ENCODE measurements at places on chromosomes 6 and 20. TPM values are rescaled to one million over a fixed set of nuclear protein-coding genes. Genes with fewer than 3 reads are reported as not detected.

Gene SMOC2
- total RNA-seq: not detected

Gene HDGFL1
- not detected for total RNA-seq

Gene BANF2
- total RNA-seq: not detected

Gene LRFN2
- not detected for total RNA-seq

GRCh38 chr6:137099689-137100403 is 55.1 kb upstream of the IL20RA start:
- no peak for DNase-seq
